ENCODE measurements at places on chromosomes 1 and 21. TPM values are rescaled to one million over a fixed set of nuclear protein-coding genes. Genes with fewer than 3 reads are reported as not detected.
A peak's percentile ranks its signal among the peaks of the same experiment; 100 is the strongest.

FCRL1 gene
- 0.52 TPM for polyA plus RNA-seq

HEYL gene
- 6.4 TPM for polyA plus RNA-seq

INKA2 gene
- polyA plus RNA-seq = 4.2 TPM

RNPC3 gene
- 54.3 TPM for polyA plus RNA-seq

ZBTB17 gene
- polyA plus RNA-seq = 22.8 TPM

LYPD8 gene
- 2.1 TPM for polyA plus RNA-seq

NHLH1 gene
- 0.19 TPM for polyA plus RNA-seq

GNG12 gene
- 120 TPM for polyA plus RNA-seq

DNM3 gene
- 2.2 TPM for polyA plus RNA-seq

SSBP3 gene
- 48.2 TPM for polyA plus RNA-seq

PCBP3 gene
- 7.4 TPM for polyA plus RNA-seq

DNA sequence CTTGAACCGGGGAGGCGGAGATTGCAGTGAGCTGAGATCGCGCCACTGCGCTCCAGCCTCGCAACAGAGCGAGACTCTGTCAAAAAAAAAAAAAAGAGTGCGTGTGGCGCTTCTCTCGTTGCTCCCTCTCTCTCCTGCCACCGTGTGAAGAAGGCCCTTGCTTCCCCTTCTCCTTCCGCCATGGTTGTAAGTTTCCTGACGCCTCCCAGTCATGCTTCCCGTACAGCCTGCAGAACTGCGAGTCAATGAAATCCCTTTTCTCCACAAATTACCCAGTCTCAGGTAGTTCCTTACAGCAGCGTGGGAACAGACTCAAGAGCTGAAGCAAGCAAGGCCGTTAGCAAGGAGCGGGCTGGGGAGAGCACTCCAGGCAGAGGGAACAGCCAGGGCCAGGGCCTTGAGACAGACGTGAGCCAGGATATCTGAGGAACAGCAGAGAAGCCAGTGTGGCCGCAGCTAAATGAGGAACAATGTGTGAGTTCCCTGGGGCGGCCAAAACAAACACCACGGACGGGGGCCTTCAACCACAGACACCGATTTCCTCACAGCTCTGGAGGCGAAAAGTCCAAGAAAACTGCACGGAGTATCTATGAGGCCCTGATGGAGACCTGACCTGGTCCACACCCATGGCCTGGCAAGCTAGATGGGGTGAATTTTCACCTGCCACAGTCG lies 54.2 kb upstream of the ETS2 start:
- DNase-seq = no peak

DNA sequence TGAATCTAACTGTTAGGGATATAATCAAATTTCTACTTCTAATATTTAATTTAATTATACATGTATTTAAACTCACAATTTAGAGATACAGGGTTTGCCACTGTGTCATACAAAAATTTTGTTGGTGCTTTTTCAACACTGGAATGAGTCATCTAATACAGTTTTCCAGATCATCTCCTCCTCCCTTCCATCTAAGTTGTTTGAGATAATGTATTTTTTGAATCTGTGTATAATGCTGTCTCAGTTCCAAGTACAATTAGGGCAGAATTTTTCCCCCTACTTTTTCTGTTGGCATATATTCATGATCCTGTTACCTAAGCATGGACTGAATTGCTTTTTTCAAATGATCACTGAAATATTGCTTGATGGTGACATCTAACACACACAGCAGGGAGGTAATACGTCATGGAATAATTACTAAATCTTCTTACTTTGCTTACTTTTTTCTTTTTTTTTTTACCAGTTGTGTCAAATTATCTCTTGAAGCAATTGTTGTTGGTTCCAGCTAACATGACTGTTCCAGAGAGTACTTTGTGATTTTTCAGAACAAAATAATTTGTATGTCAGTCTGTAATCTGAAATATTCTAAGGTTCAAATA lies 146.0 kb downstream of the MAGI3 start:
- DNase-seq = no peak

- DNase-seq = no peak
Measured at GRCh38 chr1:185528084-185528676, 206.0 kb upstream of the HMCN1 start.

GRCh38 chr1:41568204-41568603 lies 83.7 kb upstream of the EDN2 start:
- no peak for DNase-seq

GRCh38 chr1:178932552-178932906 lies 61.7 kb upstream of the ANGPTL1 start:
- no peak for DNase-seq

DNA sequence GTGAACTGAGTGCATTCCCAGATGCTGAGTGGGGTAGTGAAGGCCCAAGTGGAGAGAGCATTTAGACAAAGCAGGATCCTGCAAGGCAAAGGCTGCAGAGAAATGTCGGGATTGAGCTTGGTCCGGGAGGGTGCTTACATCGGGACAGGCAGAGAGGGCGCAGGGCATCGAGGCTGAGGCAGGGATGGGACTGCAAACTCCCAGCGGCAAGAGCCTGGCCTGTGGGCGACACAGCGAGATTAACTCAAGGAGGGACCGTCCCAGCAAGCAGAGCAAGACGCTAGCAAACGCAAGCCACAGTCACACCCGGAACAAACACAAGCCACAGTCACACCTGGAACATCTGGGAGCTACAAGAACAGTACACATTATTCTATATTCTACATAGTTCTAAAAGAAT lies 537.5 kb downstream of the KIF26B start:
- DNase-seq = no peak

DNA sequence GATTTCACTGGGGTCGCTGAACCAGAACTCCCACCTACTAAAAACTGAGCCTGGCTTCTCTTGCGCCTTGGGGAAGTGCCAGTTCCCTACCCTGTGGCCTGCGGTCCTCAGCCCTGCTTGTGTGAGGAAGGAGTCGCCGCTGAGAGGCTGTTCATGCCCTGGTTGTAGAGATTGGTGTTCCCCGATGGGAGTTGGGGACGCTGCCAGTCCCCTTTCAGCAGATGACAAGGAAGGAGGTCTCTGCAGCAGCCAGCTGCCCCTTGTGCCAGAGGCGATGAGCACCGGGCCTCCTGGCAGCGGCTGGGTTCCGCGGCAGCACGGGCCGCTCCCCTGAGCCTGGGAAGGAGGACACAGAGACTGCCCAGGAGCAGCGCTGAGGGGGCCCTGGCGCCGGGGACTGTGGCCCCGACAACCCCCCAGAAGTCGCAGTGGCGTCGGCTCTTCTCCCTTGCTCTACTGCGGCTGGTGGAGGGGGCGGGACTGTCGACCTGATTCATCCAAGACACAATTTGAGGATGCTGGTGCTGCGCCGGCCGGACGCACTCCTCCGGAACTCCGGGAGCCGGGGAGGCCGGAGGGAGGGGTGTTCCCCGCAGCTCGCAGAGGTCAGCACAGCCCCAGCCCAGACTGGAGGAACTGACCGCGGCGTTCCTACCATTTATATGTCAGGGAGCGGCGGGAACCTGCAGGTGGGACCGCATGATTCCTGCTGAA lies 12.0 kb upstream of the ADORA3 start:
- DNase-seq = no peak

GRCh38 chr1:112743174-112744008 lies 28.3 kb upstream of the PPM1J start:
- no peak for DNase-seq

GRCh38 chr1:59751004-59751395 lies 63.7 kb upstream of the HOOK1 start:
- no peak for DNase-seq

GRCh38 chr1:46415514-46415913 lies 21.4 kb downstream of the FAAH start:
- no peak for DNase-seq

- no peak for DNase-seq
Measured at GRCh38 chr1:24387636-24388175, 25.9 kb downstream of the STPG1 start.

- no peak for DNase-seq
Measured at GRCh38 chr1:47439017-47439818, 1.4 kb downstream of the FOXD2 start.

GRCh38 chr1:185284533-185285276 lies 32.3 kb downstream of the IVNS1ABP start:
- no peak for DNase-seq

DNA sequence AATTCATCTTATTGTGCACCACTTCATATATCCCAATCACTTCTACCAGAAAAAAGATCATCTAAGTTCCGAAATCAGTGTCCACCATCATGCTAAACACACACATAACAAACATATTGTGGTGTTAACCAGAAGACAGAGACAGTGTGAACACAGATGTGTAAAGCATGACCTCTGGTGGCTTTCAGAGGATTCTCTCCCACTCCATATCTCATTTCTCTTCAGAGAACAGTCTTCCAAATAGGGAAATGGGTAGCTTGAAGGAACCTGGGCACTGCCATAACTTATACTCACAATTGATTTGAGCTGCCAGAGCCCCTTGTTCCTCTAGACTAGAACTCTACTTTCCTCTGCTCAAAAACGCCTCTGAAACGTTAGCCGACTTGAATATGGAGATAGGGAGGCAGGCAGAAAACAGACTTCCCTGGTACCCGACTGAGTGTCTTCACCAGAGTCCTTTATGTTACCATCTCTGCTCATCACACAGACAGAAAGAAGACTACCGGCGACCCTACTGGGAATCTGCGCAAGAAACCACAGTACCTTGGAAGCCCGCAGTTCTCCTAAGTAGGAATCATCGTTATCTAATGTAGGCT lies 1.8 kb upstream of the ELAPOR1 start:
- DNase-seq = peak; percentile 29

GRCh38 chr1:88252745-88253144 lies 431.3 kb upstream of the PKN2 start:
- DNase-seq = no peak

- DNase-seq = no peak
Measured at GRCh38 chr1:10319750-10320149, 79.1 kb upstream of the PGD start.

DNA sequence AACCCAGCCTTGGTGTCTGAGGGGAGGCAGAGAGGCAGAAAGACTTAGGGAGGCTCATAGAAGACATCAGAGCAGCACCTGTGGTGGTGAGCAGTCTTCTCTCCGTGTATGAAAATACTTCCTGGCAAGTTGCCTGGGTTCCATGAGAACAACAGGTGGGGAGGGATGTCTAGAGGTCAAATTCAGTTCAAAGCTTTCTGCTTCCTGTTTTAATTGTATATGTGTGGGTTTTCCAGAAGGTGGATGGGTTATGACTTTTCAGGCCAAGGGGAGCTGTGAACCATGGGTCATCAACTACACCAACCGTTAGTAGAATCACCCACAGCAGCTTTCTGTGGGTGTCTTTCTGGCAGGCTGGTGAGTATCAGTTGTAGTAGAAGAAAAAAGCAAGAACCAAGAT lies 4.1 kb upstream of the FCRL2 start:
- no peak for DNase-seq

- no peak for DNase-seq
Measured at GRCh38 chr1:18736958-18737357, 106.3 kb downstream of the PAX7 start.

GRCh38 chr1:171716616-171717015 lies 25.2 kb downstream of the VAMP4 start:
- DNase-seq = no peak

GRCh38 chr1:11187000-11187399 lies 2.2 kb upstream of the ANGPTL7 start:
- DNase-seq = no peak

- DNase-seq = peak; percentile 62
Measured at GRCh38 chr1:25556791-25557476, 13.5 kb downstream of the LDLRAP1 start.

DNA sequence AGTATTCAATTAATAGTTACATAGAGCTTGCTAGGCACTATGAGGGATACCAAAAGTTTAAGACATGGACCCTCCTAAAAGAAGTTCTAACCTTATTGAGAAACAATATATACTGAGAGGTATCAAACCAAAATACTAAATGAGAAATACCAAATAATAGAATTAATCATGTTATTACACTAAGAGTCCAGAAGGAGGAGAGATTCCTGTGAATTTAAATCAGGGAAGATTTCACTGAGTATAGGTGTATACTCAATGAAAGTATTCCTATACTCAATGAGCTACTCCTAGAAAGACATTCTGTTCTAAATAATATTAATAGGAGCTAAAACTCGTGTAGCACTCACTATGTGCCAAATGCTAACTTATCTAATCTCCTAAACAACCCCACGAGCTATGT lies 9.4 kb downstream of the CR1L start:
- DNase-seq = no peak

DNA sequence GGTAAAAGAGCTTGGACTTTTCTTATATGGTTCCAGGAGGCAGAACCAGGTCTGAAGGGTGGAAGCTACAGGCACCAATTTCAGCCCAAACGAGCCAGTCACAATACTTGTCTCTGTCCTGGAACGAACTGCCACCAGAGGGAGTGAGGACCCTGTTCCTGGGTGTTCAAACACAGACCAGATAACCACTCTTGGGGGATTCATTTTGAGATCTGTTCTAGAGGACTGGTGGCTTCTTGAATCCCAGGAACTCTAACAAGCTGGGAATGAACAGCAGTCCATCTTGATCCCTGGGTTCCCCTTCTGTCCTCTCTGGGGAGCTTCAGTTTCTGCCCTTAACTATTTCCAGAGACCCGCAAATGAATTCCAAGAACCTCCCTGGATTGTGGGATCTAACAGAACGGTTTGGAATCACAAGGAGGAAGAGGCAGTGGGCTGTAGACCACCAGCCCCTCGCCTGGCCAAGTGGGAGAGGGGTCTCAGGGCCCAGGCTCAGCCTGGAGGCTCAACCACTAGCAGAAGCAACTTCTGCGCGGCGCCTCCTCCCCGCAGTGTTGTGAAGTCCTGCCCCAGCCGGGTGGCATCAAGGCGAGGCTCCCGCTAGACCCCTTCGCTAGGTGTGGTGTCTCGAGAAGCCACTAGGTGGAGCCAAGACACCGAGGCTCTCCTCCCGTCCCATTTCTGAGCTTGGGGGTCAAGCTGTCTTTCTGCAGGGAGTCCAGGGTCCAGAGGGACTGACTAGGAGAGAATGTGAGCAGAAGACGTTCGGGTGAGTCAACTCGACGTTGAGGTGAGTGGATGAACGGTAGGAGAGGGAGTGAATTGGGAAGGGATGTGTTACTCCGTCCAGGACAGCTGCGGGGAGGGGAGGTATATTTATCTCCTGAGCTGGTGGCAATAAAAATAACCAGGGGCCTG lies 12.1 kb upstream of the NES start:
- DNase-seq = peak; percentile 86

- no peak for DNase-seq
Measured at GRCh38 chr1:206709322-206709721, 24.6 kb downstream of the MAPKAPK2 start.

- no peak for DNase-seq
Measured at GRCh38 chr1:33428661-33429060, 2.2 kb downstream of the PHC2 start.

DNA sequence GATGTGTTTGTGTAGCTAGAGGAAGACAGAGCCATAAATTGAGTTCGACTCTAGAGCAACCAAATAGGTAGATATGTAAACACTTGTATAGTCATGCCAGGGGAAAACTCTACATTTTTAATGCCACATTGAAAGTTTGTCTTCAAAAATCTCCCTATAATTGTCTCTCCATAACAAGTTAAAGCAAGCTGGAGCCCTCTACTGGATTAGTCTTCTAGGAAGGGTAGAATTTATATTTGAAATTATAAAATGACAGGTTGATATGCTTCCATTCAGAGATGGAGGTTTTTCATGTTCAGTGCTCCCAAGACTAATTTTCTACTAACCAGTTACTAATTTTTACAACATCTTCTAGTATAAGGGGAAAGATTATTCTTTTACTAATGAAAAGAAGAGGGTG lies 13.1 kb upstream of the COL24A1 start:
- no peak for DNase-seq
